ENCODE measurements at places on chromosomes 16 and 17.

DNA sequence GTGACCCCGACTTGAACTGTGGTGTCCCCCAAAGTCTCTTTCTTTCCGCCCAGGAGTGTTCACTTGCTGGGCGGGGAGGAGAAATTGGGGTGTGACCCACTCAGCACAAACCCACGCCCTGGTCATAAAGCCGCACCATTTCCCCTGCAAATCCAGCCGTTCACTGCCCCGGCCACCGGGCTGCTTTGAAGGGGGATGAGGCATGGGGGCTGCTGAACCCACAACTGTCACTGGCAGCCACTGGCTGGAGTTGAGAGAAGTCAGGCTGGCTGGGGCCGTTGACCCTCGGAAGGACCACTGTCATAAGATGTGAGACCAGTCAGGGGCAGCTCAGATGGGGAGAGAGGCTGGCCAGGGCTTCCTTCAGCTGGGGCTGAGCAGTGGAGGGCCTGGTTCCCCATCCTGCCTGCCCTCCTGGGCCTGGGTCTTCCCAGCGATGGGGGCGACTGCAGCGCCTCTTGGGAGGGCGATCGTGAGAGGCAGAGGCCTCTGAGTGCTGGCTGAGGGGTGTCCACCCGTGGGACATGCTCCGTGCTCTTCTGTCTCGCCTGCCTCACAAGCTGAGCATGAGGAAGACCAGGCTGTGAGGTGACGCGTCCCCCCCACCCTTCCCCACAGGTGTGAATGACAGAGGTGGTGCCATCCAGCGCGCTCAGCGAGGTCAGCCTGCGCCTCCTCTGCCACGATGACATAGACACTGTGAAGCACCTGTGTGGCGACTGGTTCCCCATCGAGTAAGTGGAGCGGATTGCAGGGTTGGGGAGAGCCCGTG is 19.5 kb downstream of the C16orf90 start:
- DNase-seq, result no peak

GRCh38 chr17:73309727-73310596 is 1.8 kb downstream of the CDC42EP4 start:
- DNase-seq, result no peak

- DNase-seq, result no peak
These were observed 1.1 kb downstream of the CCL4 start for GRCh38 chr17:36104701-36105181.

GRCh38 chr16:94918-95265 is 16.9 kb downstream of the MPG start:
- DNase-seq, result no peak

DNA sequence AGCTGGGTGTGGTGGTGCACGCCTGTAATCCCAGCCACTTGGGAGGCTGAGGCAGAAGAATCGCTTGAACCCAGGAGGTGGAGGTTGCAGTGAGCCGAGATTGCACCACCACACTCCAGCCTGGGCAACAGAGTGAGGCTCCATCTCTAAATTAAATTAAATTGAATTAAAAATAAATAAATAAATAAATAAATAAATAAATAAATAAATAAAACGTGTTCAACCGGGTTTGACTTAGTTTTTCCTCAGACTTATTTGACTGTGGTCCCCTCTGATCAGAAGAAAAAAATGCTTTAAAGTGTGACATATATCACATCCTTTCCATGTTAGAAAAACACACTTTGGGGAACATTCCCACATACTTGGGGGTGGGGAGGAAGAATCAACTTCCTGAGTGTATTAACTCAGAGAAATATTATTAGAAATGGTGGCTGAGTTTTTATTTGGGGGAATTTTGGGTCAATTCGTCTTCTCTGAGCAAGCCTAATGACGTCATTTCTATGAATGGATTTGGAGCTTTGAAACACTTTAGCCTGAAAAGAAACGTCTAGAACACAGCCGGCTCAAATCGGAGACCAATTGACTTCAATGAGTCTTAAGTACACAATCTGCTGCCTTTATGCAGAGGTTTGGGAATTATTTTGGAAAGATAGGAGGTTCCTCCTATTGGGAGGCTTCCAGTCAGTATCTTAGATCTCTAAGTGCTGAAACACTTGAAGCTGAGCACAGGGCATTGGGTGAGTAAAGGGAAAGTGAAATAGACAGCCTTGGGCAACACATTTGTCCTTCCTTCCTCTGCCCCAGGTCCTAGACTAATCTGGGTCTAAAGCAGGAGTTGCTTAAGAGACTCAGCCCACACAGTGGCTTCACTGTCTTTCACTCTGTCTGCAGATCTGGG is 132.6 kb downstream of the PITPNC1 start:
- no peak for DNase-seq

DNA sequence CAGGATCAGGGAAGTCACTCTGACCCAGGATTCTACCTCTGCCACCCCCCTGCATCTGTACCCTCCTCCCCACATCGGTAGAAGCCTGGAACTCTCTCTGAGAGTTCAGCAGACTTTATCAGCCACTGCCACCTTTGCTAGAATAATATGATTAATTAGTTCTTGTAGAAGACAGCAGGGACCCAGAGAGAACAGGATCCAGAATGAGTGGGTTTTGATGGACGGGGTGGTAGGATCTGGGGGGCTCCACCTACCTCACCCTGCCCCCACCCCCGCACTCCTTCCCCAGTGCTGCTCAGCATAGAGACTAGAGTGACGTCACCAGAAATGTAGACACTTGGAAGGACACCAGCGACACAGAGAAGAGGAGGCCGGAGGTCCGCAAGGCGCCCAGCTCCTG is 33.5 kb downstream of the ABCC6 start:
- no peak for DNase-seq

DNA sequence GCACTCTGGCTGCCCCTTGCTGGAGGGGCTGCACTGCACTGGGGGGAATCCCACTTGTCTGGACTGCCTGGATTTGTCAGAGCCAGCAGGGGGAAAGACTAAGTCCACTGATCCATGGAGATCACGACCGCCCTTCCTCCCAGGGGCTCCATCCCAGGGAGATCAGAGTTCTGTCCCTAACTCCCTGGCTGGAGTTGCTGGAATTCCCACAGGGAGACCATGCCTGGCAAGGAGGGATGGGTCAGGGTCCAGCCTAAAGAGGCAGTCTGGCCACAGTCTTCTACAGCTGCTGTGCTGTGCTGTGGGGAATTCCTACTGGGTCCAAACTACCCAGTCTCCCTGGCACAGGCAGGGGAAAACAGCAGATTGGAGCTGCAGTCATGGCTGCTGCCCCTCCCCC is 311.9 kb downstream of the ZFHX3 start:
- DNase-seq, result no peak

DNA sequence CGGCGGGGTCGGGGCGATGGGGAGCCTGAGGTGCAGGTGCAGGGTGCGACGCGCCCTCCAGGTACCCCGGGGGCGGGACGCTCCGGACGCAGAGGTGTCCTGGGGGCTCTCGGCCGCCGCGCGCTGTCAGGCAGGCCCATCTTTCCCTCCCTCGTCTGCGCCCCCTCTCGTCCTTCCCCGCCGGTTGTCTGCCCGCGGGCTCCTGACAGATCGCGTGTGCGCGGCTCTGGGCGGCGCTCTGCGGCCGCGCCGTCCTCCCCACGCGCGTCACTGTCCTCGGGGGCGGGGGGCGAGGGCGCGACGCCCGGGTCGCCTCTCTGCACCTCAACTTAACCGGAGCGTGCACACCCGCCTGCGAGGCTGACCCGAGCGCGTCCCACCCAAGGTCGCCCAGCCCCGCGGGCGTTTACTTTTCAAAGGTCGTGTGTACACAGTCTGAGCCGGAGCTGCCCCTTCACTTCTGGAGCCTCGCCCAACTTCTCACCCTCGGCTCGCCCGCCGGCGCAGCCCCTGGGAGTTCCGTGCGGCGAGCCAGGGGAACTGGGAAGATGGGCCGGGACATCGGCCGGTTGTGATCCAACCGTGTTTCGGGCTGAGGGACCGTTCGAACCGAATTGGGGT is 512 bp downstream of the AKAP1 start:
- no peak for DNase-seq

DNA sequence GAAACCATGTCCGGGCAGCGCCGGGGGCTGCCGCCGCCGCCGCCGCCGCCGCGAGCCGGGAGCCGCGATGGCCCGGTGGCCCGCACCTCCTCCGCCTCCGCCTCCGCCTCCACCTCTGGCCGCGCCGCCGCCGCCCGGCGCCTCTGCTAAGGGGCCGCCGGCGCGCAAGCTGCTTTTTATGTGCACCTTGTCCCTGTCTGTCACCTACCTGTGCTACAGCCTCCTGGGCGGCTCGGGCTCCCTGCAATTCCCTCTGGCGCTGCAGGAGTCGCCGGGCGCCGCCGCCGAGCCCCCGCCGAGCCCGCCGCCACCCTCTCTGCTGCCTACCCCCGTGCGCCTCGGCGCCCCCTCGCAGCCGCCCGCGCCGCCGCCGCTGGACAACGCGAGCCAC is 587 bp downstream of the HS3ST4 start:
- no peak for DNase-seq

DNA sequence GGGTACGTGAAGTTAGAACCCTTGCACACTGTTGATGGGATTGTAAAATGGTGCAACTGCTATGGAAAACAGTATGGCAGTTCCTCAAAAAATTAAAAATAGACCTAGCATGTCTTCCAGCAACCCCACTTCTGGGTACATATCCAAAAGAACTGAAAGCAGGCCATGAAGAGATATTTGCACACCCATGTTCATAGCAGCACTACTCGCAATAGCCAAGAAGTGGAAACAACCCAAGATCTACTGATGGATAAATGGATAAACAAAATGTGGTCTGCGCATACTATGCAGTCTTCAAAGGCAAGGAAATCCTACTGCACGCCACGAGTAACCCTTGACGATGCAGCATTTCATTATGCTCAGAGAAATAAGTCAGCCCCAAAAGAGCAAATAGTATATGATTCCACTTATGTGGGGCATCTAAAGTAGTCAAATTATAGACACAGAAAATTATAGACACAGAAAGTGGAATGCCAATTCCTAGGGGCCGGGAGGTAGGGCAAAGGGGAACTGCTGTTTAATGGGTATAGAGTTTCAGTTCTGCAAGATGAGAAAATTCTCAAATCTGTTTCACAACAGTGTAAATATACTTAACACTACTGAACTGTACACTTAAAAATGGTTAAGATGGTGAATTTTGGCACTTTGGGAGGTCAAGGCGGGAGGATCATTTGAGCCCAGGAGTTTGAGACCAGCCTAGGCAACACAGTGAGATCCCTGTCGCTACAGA is 17.2 kb downstream of the CORO7 start:
- DNase-seq, result no peak

DNA sequence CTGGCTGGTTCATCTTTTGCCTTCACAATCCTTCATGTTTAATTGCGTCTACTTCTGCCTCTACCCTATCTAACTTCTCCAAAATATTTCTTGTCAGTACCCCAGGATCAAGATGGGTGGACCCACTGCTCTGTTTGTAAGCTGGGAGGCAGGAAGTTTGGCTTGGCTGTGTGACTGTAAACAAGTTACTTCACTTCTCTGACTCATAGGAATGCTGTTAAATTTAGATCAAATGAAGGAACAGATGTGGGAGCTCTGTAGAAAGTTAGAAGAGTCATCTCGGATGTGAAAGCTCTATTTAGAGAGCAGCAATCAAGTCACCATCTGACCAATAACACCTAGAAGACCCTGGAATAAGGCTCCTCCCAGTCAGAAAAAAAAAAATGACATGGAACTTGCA is 55.2 kb upstream of the MRTFB start:
- DNase-seq, result no peak

DNA sequence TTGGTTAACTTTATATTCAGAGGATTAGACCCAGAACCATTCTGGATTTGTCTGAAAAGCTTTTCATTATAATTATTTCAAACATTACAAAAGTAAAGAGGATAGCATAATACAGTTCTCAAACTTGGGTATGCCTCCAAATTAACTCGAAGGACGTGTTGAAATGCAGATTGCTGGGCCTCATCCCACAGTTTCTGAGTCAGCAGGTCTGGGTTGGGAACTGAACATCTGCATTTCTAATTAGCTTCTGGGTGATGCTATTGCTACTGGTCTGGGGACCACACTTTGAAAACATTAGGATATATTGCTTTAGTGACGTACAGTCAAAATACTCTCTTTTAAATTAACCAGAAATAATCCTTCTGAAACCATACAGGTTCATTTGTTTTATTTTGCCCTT is 10.0 kb downstream of the TPPP3 start:
- DNase-seq, result no peak
